Panc1 (cell line): ENCODE measurements at places on chromosomes 11 and 22. TPM values are rescaled to one million over a fixed set of nuclear protein-coding genes. Genes with fewer than 3 reads are reported as not detected.

The CCDC15 gene
- 2.8 TPM for total RNA-seq

The PES1 gene
- 111 TPM for total RNA-seq

The OR4D5 gene
- not detected for total RNA-seq

The CARD18 gene
- total RNA-seq, result 8.1 TPM

The AIFM3 gene
- total RNA-seq, result 2.7 TPM

The TUB gene
- total RNA-seq, result 4.3 TPM

The GRK3 gene
- 12.0 TPM for total RNA-seq

The OR51E2 gene
- not detected for total RNA-seq

The CHADL gene
- 0.33 TPM for total RNA-seq

The RAB36 gene
- 4.1 TPM for total RNA-seq

The ADM2 gene
- total RNA-seq, result 3.9 TPM

The CD3G gene
- total RNA-seq, result 0.15 TPM

The NAALADL1 gene
- 0.23 TPM for total RNA-seq

The NXPE4 gene
- total RNA-seq, result not detected

The TMPRSS4 gene
- total RNA-seq, result not detected

The OR8G5 gene
- not detected for total RNA-seq

The RAC2 gene
- 1.5 TPM for total RNA-seq

The ADAMTS15 gene
- total RNA-seq, result 39.9 TPM

The RHOG gene
- 156 TPM for total RNA-seq
